ENCODE measurements at places on chromosomes 5 and 9. TPM values are rescaled to one million over a fixed set of nuclear protein-coding genes. Genes with fewer than 3 reads are reported as not detected.
A peak's percentile ranks its signal among the peaks of the same experiment; 100 is the strongest.

DNA sequence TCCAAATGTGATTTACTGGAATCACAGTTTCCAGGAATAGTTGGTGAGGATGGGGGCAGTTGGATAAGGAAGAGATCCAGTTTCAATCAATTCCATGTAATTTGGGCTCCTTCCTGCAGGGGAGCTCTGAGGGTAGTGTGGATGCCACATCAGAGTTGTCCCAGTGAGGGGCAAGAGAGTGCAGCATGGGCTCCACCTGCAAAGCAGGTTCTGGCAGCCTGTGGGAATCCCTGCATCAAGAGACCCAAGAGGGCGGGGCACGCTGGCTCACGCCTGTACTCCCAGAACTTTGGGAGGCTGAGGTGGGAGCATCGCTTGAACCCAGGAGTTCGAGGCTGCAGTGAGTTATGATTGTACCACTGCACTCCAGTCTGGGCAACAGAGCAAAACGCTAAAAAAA, 188.5 kb downstream of the CACNA1B start:
- DNase-seq = no peak

GRCh38 chr5:51997500-51997899, 614.3 kb downstream of the ISL1 start:
- DNase-seq = no peak

GRCh38 chr5:142053426-142054151, 40.8 kb upstream of the GNPDA1 start:
- DNase-seq = peak; percentile 55

FST gene
- 5.8 TPM for total RNA-seq

TRIP13 gene
- total RNA-seq = 0.48 TPM

GRCh38 chr5:91419571-91420537, 36.7 kb upstream of the ARRDC3 start:
- DNase-seq = peak; percentile 44

SAPCD2 gene
- 0.22 TPM for total RNA-seq

GRCh38 chr5:143226872-143227271, 176.6 kb downstream of the NR3C1 start:
- DNase-seq = no peak

FOXI1 gene
- not detected for total RNA-seq

DNA sequence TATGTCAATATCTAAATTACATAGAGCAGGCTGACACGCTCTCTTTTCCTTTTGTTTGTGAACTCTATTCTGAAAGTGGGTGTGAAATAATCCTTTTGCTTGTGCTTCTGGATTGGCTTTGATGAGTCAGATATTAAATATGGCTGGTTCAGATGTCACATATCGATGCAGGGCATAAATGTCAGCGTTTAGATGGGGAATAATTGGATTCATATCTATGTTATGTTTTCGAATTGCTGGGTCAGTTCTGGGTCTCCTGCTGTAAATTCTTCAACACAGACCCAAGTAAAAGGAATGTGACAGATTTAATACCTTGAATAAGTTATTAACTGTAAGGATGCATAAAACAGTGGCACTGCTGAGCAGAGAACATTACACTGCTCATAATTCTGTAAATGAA, 118.7 kb upstream of the SNX2 start:
- DNase-seq = no peak

GRCh38 chr5:108753331-108753730, 5.6 kb downstream of the FER start:
- DNase-seq = no peak

DNA sequence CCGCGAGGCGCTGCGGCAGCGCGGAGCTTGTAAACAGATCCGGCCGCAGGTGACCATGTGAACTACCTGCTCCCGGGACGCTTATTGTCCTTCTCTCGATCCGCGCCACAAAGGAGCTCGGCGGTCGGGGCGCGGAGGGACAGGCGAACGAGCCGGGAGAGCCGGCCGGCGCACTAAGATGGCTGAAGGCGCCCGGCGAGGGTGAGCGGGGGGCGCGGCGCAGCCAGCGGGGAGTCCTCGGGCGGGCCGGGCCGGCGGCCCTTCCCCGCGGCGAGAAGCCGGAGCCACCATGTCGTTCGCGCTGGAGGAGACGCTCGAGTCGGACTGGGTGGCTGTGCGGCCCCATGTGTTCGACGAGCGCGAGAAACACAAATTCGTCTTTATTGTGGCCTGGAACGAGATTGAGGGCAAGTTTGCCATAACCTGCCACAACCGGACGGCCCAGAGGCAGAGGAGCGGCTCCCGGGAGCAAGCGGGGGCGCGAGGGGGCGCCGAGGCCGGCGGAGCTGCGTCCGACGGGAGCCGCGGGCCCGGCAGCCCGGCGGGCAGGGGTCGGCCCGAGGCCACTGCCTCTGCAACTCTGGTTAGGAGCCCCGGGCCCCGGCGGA, 535 bp downstream of the JMY start:
- DNase-seq = no peak

- no peak for DNase-seq
Observed at GRCh38 chr9:79637177-79637925, 65.6 kb downstream of the TLE4 start.

- DNase-seq = no peak
Observed at GRCh38 chr5:89130851-89131250, 247.9 kb upstream of the MEF2C start.

TLX3 gene
- total RNA-seq = not detected

PROB1 gene
- total RNA-seq = 50.3 TPM

SLC6A3 gene
- total RNA-seq = not detected

- DNase-seq = no peak
Observed at GRCh38 chr5:1107167-1108022, 4.5 kb downstream of the SLC12A7 start.

DNA sequence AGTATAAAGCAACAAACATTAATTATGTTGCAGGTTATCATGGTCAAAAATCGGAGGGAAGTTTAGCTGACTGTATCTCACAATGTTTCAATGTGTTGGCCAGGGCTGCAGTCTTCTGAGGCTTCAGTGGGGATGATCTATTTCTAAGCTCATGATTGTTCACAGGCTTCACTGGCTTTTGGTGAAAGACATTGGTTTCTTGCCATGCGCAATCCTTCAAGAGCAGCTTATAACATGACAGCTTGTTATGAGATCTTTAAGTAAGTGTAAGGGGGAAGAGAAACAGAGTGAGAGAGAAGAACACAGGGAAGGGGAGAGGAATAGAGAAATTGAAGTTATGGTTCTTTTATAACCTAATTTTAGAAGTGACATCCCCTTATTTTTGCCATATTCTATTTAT, 385.9 kb upstream of the CHD1 start:
- no peak for DNase-seq

DNA sequence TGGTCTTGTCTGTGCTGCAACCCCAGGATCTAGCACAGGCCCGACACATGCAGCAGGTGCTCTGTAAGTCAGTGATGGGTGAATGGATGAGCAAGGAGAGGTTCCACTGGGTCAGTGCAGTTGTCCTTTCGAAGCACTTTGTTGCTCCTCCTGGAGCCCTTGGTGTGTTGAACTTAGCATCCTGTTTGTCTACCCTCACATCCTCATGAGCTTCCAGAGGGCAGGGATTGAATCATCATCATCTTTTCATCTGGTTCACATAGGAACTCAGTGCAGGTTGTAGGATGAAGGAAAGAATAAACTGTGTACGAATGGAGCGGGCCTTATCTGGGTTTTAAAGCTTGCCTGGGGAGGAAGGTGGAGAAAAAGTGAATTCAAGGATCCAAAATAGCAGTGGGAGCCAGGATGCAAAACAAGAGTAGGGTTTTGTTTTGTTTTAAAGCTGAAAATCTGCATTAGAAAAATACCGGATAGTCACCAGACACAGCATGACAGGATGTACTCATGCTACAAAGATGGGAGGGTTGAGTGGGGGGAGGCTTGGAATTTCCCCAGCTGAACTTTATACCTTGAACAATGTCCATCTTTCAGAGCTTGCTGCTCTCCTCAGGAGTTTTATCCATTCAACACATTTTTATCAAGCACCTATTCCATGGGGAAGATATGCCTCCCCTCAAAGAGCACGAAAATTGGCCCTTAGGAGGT, 55.8 kb downstream of the PTTG1 start:
- no peak for DNase-seq

CDH18 gene
- total RNA-seq = not detected

SPATA31A3 gene
- total RNA-seq = not detected

ARHGEF39 gene
- 0.24 TPM for total RNA-seq

DNA sequence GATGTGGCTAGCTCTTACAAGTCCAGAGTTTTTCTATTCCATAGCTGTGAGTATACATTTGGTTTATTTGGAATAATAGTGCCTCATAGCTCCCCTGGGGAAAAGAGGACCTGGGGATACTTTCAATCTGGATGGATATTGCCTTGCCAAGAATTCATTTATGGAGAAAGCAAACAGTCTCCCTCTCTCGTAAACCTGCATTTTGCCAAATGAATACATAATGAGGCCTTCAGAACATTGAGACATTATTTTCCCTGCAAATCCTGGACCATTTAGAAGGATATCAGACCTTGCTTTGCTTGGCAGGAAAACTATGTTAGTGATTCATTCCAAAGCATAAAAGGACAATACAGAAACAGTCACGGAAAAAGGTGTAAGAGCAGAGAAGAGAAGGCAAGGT, 569.6 kb upstream of the BRINP1 start:
- DNase-seq = no peak

SMIM33 gene
- total RNA-seq = not detected

DNA sequence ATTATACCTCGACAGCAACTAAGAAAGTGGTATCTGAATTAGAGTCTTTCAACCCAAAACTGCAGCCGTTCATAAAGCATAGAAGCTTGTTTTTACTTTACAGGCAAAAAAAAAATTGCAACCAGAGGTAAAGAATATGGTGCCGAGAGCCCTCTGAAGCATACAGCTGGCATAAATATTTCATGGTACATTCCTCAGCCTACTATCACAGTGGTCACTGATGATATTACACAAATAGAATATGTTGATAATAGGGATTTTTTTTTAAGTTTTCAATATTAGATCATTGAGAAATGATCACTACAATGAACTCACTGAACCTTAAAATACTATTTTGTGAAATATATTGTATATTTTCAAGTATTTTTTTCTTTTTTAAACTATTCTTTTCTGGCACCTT, 6.2 kb upstream of the SMC2 start:
- DNase-seq = no peak

DNA sequence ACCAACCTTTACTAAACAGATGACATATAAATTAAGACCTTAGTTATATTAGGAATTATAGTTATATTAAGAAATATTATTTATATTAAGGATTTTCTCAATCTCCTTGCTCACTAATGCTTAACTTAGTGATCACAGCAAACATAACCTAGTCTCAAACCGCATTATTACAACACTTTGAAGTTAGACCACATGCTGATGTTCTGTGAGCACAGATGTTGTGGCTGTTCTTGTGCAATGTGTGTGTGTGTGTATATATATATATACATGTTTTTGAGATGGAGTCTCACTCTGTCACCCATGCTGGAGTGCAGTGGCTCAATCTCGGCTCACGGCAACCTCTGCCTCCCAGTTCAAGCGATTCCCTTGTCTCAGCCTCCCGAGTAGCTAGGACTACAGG, 20.5 kb downstream of the ELP1 start:
- DNase-seq = no peak

- DNase-seq = no peak
Observed at GRCh38 chr9:101848485-101848919, 110.1 kb upstream of the GRIN3A start.

PTPA gene
- 179 TPM for total RNA-seq

GRCh38 chr9:75624998-75625397, 265.5 kb upstream of the PCSK5 start:
- no peak for DNase-seq

- DNase-seq = no peak
Observed at GRCh38 chr9:115423646-115424045, 305.7 kb upstream of the TNC start.

- DNase-seq = no peak
Observed at GRCh38 chr9:112914524-112914923, 23.8 kb upstream of the SLC46A2 start.

GRCh38 chr5:151157426-151158286, at the start of gene ANXA6:
Gene ANXA6, minus strand, starts transcription at chr5:151157779. Its CDS starts 9,878 bp downstream, at chr5:151147901.
- peak; percentile 95 for DNase-seq

MCCC2 gene
- 121 TPM for total RNA-seq

- DNase-seq = no peak
Observed at GRCh38 chr9:101271102-101271501, 113.7 kb downstream of the BAAT start.

- DNase-seq = no peak
Observed at GRCh38 chr9:135664801-135665794, 2.0 kb downstream of the LCN9 start.

OR13J1 gene
- total RNA-seq = not detected

DNA sequence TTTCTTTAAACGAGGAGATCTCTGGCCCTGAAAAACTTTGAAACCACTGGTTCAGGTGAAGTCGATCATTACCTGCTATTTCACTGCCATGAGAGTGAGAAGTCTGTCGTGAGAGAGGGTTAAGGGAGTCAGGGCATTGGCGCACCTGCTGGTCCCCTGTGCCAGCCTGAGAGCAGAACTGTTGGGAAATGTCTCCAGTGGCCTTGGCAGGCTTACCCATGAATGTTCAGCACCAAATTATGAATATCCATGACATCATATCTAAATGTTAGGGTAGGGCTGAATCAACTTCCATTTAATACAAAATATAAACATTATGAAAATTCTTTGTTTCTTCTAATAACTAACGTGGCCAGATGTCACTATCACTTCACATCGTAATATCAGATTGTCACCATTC, 379.3 kb downstream of the KDM4C start:
- DNase-seq = peak; percentile 59

DNA sequence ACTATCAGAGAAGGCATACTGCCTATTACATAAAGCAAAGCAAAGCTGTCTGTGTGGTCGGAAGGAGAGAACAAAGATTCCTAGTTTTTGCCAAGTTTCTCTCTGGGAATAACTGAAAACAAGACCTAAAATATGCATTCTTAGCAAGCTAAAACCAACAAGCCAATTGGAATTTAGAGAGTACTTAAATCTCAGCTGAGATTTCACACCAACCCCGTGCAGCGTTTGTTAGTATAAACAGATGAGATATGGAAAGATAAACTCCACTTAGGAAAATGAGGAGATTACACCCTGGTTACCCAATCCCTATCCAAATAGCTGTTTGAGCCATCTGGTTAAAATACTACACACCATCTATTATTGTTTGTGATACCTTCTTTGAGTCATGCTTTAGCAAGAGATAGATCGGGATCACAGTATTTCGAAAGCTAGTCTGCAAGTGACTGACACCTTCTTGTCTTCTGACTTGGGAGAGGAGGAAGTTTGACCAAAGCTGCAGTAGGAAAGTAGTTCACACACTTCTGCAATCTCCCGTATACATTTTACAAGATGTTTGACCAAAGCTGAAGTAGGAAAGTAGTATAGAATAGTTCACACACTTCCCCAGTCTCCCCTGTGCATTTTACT, 18.2 kb downstream of the FAF2 start:
- no peak for DNase-seq

- DNase-seq = no peak
Observed at GRCh38 chr5:90421136-90421535, 11.6 kb upstream of the CETN3 start.

GRCh38 chr5:169657127-169657526, 20.1 kb downstream of the DOCK2 start:
- DNase-seq = no peak

RIOK2 gene
- 21.0 TPM for total RNA-seq
